ENCODE measurements at places on chromosomes 1 and 21.

- DNase-seq: no peak
Observed at GRCh38 chr21:43353282-43354025, 73.5 kb downstream of the SIK1 start.

DNA sequence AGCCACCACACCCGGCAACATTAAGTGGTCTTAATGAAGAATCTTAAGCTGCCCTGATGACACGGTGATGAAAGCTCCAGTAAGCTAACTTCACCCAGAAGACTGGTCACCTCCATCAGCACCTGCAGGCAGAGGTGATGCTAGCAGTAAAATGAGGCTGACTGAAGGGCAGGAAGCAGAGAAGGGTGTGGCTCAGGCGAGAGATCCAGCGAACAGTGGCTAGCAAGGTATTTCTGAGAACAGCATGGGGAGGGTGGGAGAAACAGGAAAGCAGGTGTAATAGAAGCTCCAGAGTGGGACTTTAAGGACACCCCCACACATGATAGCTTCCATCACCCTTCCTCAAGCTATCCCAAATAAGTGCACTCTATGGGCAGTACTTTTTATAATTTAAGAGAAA is 15.9 kb upstream of the DISP1 start:
- no peak for DNase-seq

- no peak for DNase-seq
Observed at GRCh38 chr1:9630331-9631111, 21.0 kb upstream of the PIK3CD start.

DNA sequence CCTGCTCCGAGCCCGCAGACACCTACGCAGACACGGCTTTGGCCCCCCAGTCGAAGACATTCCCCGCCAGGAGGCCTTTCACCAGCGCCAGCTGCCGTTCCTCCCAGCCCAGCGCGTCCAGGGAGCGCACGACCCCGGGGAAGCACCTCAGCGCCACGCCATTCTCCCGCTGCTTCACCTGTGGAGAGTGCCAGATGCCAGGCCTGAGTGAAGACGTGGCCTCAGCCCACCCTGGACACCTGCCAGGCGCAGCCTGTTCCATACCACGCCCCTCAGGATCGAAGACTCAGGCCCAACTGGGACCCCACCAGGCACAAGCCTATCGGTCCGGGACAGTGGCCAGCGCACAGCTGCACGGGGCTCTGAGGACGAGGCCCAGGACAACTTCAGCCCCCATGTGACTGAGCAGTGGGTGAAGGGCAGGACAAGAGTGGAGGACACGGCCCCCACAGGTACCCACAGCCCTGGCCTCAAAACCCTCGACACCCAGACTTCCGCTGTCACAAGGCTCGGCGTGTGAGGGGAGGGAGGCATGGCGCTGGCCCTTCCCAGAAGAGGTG is 13.5 kb downstream of the PANK4 start:
- DNase-seq: no peak

GRCh38 chr1:50110656-50111055 is 1.9 kb downstream of the ELAVL4 start:
- DNase-seq: no peak

DNA sequence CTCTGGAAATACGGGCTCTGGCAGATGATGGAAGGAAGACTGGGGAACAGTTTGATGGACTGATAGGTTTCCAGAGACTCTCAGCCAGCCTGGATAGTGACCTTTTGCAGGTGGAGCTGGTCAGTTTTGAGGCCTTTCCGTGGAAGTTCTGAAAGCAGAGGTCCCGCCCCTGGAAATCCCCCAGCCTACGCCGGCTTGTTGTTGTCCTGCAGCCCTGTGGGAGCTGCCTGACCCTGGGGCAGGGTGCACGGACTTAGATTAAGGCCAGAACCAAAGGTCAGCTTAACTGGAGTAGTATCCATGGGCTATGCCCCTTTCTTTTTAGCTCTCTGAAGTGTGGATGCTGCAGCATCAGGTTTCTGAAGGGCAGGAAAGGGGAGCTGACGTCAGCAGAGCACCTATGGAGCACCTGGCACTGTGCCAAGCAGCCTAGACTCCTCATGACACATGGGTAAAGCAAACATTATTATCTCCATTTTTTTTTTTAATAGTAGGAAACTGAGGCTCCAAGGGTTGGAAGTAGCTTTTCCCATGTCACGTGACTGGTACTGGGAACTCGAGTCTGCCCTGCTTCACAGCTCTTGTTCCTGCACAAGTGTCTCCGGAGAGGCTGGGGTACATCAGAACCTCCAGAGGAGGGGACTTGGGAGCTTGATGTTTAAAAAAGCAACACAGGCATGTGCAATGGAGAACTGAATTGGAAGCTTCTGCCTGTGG is 38.5 kb downstream of the IER5 start:
- no peak for DNase-seq

GRCh38 chr1:63804829-63805484 is 31.1 kb downstream of the ROR1 start:
- no peak for DNase-seq

- no peak for DNase-seq
Observed at GRCh38 chr1:21668232-21668950, 766 bp downstream of the RAP1GAP start.

Measured in stimulated activated CD4-positive, alpha-beta T cell treated with anti-CD3 and anti-CD28 coated beads, Interleukin-15, amount 100 ng/mL, for 1 hour (primary cell).